A549 treated with CpdA at 1 μM for 4 hours (cell line): ENCODE measurements at places on chromosomes 6 and 20. TPM values are rescaled to one million over a fixed set of nuclear protein-coding genes. Genes with fewer than 3 reads are reported as not detected.

The HSPA1L gene
- 1.3 to 2.2 TPM (median 2.1 TPM) in 5 replicates for total RNA-seq

The POM121L2 gene
- not detected in 5 replicates for total RNA-seq

The HLA-DQB1 gene
- not detected in 5 replicates for total RNA-seq

The TPX2 gene
- 100 to 117 TPM (median 107 TPM) in 5 replicates for total RNA-seq

The BHLHE23 gene
- total RNA-seq, result not detected in 5 replicates

The LAMP5 gene
- 0.02 to 0.08 TPM in 2 of 5 replicates, not detected in the others for total RNA-seq

The C6orf58 gene
- 0.14 to 0.21 TPM (median 0.21 TPM) in 3 of 5 replicates, not detected in the others for total RNA-seq

The GABRR1 gene
- total RNA-seq, result not detected in 5 replicates
